ENCODE measurements at places on chromosomes 2 and 18.

- no peak for DNase-seq
These were observed 143.7 kb upstream of the ZFP36L2 start for GRCh38 chr2:43370146-43370545.

DNA sequence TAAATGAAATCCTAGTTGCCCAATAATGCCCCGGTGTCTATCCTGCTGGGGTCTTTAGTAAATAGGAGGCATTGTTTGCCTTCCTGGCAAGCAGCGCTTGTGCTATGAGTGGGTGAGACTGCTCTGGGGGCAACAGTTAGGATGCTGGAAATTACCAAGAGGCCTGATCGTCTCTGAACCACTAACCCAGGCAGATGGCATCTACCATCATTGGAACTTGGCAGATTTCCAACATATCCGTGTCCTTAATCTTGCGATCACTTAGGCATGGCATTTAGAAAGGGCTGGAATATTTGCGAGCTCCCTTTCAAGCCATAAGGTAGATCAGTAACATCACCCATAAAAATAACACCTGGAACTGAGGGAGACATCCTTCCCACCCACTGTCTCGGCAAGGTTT lies 18.8 kb upstream of the SH3RF3 start:
- DNase-seq = no peak

DNA sequence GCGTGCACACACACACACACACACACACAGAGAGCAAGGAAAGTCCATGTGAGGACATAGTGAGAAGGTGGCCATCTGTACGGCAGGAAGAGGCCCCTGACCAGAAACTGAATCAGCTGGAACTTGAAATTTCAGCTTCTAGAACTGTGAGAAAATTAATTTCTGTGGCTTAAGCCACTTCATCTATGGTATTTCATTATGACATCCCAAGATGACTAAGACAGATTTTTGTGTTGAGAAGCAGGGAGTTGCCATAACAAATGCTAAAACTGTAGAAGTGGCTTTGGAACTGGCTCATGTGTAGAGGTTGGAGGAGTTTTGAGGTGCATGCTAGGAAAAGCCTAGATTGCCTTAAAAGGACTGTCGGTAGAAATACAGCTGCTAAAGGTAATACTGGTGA lies 63.4 kb upstream of the ZBTB7C start:
- no peak for DNase-seq

GRCh38 chr18:79402977-79403722 lies 7.4 kb downstream of the NFATC1 start:
- no peak for DNase-seq

DNA sequence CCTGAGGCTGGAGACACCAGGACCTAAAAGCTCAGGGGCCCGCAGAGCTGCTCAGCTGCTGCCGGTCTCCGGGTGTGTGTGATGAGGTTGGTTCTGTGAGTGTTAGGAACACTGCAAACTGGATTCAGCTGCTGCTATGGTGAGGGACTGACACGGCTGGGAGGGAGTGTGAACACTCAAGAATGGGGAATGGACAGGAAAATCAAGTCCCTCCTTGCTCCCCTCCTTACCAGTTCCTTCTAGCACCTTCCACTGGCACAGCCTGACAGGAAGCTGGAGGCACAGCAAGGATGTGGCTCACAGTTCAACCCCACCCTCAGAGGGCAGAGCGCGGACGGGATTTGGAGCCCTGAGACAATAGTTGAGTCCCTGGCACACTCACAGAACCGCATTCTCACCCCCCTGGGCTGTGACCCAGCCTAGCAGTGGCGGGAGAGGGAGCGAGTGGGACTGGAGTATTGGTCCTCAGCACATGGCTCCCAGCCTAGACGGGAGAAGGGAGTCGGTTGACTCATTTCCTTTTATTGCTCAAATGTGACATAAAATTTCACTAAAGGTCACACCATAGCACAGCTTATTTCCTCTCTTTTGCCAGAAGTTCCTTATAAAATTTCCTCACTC lies 42.5 kb downstream of the LRRC30 start:
- no peak for DNase-seq

DNA sequence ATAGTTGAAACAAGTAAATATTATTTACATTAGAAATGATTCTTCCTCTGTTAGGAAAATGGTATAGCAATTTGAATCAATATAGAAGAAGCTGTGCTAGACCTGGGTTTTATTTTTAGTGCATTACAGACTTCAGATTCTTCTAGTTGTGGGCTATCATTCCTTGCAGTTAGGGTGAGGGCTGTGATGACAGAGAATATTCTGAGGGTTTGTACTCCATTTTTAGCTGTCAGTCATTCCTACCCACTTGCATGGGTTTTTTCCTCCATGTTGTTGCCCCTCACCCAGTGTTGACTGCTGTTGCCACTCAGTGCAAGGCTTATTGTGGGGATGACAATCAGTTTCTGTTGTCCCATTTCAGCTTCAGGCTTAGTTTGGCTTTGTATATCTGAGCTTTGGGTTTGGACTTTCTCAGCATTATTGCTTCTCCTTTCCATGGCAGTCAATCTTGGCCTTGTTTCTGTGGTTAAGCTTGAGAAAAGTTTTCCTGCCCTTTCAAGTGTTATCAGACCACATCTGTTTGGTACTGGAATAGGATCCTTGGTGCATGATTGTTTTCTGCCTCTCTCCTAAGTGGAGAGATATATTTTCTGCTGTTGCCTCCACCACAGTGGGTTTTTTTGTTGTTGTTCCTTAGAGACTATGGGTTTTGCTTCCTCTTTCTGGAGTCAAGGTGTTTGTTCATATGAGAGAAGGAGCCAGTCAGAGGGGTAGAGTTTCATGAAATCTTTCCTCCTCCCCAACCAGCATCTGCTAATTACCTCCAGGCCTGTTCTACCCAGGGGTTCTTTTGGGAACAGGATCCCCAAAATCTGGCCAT lies 312.7 kb upstream of the CWC22 start:
- DNase-seq = no peak

DNA sequence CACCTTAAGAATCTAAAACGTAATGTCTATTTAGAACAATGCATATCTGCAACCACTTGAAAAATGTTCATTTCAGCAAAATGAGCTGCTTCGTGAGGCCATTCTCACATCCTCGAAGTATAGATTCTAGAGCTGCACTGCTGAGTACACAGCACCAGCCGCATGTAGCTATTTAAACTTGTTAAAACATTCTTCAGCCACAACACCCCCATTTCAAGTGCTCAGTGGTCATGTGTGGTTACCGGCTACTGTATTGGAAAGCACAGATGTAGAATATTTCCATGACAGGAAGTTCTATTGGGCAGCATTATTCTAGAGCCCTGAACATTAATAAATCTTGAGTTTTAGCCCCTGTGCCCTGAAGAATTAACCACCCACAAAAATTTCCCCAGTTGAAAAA lies 35.0 kb downstream of the SUMO1 start:
- DNase-seq = no peak

- DNase-seq = no peak
These were observed 45.2 kb downstream of the CYP1B1 start for GRCh38 chr2:38030635-38031355.

- no peak for DNase-seq
These were observed 46.3 kb downstream of the PSMG2 start for GRCh38 chr18:12749121-12749520.

GRCh38 chr2:188382107-188382506 lies 90.4 kb downstream of the GULP1 start:
- no peak for DNase-seq

DNA sequence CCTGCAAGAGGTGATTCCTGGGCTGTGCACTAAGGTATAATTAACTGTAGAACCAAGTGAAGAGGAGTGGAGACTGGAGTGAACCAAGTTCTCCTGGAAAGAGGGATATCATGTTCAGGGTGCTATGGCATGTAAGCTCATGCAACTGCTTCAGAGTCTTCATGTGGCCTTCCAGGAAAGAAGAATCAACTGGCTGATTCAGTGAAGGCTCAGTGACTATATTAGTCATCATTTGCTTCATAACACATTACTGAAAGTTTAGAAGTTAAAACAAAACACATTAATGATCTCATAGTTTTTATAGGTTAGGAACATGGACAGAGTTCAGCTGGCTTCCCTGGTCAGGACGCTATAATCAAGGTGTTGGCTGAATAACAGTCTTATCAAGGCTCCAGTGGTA lies 1200.8 kb upstream of the GYPC start:
- no peak for DNase-seq

DNA sequence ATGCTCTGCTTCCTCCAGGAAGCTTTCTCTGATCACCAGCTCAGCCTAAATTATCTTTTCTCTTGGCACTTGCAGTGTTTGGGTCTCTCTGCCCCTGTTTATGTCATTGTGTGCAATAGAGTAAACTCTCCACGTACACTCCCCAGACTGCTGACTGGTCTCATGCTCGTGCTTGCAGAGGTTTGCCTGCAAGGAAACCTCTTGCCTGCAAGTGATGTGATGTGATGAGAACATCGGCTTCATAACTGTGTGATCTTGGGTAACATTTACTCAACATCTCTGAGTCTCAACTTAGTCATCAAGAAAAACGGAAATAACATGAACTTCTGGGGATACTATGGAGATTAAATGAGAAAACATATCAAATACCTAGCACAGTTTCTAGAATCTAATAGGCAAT lies 92.3 kb downstream of the BIN1 start:
- no peak for DNase-seq

- DNase-seq = no peak
These were observed 612.0 kb downstream of the IRS1 start for GRCh38 chr2:226187616-226188015.

- no peak for DNase-seq
These were observed 194.7 kb downstream of the RND3 start for GRCh38 chr2:150292807-150293206.

DNA sequence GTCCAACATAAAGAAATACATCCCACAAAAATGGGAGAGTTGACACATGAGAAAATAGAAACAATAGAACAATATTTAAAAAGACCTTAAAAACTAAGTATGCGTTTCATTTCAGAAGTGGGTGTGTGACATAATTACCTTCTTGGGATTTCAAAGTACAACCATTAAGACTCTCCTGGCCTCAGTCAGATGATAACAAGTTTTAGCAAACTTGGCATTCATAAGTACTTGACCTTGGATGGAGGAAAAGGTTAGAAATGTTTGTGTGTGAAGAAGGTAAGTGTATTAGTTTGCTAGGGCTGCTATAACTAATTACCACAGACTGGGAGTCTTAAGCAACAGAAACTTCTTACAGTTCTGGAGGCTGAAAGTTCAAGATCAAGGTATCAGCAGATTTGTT lies 4.9 kb upstream of the NGEF start:
- no peak for DNase-seq

- DNase-seq = no peak
These were observed 25.8 kb downstream of the ZC3H6 start for GRCh38 chr2:112301171-112301584.

DNA sequence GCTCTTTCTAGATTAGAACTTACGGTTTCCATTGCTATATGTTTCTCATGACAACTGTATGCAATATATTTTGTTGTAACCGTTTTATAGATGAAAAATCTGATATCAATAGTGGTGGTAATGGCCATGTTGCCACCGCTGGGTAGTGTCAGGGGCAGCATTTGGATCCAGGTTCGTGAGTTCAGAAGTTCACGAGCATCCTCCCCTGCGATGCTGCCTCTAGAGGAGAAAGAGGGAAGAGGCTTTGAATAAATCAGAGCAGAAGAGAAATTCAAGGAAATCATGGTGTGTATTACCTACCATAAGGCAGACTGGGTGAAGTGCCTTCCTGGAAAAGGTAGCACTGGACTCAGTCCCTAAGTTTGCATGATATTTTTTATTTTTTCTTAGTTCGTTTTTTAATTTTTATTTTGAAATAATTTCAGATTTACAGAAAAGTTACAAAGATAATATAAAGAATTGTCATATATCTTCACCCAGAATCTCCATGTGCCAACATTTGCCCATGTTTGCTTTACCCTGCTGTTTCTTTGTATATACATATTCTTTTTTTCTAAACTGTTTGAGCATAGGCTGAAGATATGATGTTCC lies 3.3 kb upstream of the ZBTB7C start:
- no peak for DNase-seq

- DNase-seq = no peak
These were observed 12.8 kb downstream of the MEIS1 start for GRCh38 chr2:66447677-66448076.

DNA sequence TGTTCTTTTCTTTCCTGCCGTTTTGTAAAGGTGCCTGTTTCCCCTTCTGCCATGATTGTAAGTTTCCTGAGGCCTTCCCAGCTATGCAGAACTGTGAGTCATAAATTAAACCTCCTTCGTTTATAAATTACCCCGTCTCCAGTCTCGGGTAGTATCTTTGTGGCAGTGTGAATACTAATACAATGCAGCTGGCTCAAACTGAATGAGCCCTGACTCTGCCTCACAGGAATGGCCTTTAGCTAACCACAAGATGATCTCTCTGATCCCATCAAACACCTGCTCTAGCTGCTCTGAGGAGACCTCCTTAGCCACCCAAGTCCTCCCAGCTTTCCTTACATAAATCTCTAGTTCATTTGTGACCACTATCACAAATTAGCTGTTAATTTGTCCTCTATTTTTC lies 41.5 kb upstream of the CAB39 start:
- no peak for DNase-seq

- no peak for DNase-seq
These were observed 139.7 kb downstream of the EHBP1 start for GRCh38 chr2:62845256-62845655.

- no peak for DNase-seq
These were observed 740.4 kb upstream of the CELF4 start for GRCh38 chr18:38305961-38306360.

GRCh38 chr18:3360211-3360610 lies 89.8 kb upstream of the TGIF1 start:
- DNase-seq = no peak

DNA sequence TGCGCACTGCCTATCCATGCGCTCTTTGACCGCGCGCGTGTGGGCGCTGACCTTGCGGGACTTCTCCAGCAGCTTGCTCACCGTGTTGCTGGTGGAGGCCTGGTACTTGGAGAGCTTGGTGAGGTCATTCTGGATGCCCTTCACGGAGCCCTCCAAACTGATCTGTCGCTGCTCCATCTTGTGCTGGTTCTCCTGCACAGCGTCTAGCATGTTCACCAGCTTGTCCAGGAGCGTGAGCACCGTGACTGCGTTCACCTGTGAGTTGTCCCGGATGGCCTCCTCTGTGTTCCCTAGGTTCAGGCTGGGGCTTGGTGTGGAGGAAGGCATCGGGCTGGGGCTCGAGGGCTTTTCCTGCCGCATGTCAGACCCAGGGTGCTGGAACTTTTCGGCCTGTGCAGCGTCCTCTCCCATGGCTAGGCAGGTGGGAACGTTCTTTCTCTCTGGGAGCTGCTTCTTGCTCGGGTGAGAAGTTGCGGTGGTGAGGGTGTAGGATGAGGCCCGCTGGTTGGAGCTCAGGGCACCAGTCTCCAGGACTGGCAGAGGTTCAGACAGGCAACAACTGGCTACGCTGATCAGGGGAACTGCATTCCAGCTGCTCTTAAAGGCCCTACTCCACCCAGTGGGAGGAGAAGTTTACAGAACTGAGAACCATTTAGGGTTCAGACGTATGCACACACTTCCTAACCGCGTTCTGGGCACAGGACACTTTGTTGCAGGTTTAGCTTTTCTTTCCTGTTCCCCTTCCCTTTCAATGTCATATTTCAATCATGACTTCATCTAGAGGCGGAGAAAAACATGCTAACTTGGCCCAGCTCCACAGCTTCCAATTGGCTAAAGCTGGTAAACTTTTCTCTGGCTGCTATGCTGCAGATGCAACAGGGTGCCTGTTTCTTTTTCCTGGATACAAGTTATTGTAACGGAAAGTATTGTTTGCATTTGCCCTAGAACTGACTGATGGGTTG lies at the start of gene CAVIN2:
CAVIN2 (minus strand) TSS at position 574 of the 962 bp plus-strand sequence; CDS start at position 411, 163 bp downstream.
- no peak for DNase-seq

GRCh38 chr2:133342286-133343017 lies 225.8 kb downstream of the NCKAP5 start:
- no peak for DNase-seq
